ENCODE measurements at places on chromosomes 1 and 21. TPM values are rescaled to one million over a fixed set of nuclear protein-coding genes. Genes with fewer than 3 reads are reported as not detected.
A peak's percentile ranks its signal among the peaks of the same experiment; 100 is the strongest.

VCAM1 gene
- total RNA-seq = not detected

CCDC30 gene
- total RNA-seq = 1.8 TPM

MYBPH gene
- total RNA-seq = not detected

FMO4 gene
- total RNA-seq = 2.3 TPM

KLHDC7A gene
- total RNA-seq = 19.1 TPM

KRTAP13-2 gene
- not detected for total RNA-seq

RWDD3 gene
- total RNA-seq = 12.3 TPM

DNA sequence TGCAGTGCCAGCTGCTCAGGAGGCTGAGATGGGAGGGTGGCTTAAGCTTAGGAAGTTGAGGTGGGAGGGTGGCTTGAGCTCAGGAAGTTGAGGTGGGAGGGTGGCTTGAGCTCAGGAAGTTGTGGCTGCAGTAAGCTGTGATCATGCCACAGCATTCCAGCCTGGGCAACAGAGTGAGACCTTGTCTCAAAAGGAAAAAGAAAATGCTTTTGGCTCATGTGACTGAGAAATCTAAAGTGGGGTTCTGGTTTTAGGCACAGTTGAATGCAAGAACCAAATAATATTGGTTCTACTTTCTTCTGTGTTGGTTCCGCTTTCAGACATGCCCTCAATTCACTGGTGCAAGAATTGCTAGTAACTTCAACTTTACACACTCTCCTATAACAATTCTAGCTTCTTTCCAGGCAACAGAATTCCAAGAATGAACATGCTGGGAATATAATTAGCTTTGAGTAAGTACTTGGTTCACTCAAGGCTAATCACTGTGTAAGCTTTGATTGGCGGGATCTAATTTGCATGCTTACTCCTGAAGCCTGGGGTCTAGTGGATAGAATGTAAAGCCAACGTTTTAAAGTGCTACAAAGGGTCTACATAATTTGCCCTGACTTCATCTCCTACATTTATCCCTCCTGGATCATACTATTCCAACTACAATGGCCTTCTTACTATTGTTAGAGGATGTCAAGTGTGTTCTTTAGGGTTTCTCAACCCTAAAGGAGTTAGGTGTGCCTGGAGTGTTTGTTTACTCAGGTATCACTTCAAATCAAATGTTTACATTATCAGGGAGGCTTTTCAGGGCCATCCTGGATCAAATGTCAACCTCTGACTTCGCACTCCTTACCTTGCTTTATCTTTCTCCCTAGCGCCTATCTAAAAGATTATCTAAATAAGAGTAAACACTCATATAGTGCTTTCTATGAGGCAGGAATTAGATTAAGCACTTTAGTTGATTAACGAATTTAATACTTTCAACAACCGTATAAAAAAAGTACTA is 115.1 kb downstream of the SLC16A1 start:
- no peak for DNase-seq
- peaks cover 7% of the 10 kb centered on the region for H3K4me1 ChIP-seq
- no peak overlapping the region for H3K27ac ChIP-seq
- no peaks in the 10 kb centered on the region for H3K27me3 ChIP-seq
- H3K36me3 ChIP-seq = no peaks in the 10 kb centered on the region

DNA sequence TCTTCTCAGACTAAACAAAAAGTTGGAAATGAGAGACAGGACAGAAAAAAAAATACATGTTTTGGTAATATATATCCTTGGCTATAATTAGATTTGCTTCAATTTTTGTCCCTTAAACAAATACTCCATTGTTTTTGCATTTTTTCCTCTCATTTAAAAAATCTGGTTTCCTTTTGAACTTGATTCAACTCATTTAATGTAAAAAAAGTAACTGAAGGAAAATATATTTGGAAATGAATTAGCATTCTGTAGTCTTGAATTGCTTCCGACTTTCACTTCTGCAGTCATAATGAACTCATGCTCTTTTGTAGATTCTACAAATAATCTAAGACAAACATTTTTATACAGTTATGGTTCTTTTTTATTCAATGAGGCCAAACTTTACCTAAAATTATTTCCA is 309.1 kb downstream of the HMCN1 start:
- no peaks in the 10 kb centered on the region for H3K27me3 ChIP-seq
- no peak for DNase-seq
- H3K4me1 ChIP-seq = no peaks in the 10 kb centered on the region
- no peak overlapping the region for H3K4me3 ChIP-seq

- no peaks in the 10 kb centered on the region for H3K27me3 ChIP-seq
- no peak overlapping the region for H3K27ac ChIP-seq
Observed at GRCh38 chr1:113388017-113388620, 2.2 kb upstream of the MAGI3 start.

DNA sequence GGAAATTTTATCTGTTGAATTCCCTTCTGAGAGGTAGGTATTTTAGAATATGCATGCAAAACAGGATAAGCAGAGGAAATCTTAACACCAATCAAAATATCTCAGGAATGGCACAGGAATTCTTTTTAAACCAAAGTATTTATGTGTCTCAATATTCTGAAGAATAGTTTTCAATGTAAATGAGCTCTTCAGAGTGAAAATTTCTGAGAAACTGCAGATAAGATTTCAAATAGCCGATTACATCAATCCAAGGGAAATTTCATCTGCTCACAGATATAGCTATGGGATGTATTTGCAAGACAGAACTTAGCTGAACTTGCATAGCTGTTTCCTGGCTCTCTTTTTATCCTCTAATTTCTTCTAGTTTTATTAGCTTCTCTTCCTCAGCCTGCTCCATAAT is 209.5 kb downstream of the GRIK1 start:
- no peak overlapping the region for H3K27ac ChIP-seq
- H3K36me3 ChIP-seq = no peaks in the 10 kb centered on the region
- H3K4me3 ChIP-seq = no peak overlapping the region
- no peaks in the 10 kb centered on the region for H3K4me1 ChIP-seq

DNA sequence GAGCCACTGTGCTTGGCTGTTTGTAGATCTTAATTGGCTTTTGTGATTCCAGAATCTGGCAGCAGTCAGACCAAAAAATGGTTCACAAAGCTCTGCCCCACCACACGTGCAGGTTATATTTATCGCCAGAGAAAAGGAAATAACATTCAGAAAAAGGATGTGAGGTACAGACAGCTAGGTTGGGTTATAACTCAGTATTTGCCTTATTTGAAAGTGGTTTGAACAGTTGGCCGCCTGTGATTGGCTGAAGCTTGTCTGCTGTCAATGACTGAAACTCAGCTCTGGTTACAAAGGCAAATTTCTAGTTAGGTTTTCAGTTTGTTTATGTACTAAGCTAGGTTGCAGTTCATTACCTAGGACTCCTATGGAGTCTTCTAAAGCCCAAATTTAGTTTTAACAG is 9.6 kb downstream of the SH3BGR start:
- DNase-seq = no peak
- no peak overlapping the region for H3K27ac ChIP-seq
- H3K27me3 ChIP-seq = no peaks in the 10 kb centered on the region

DNA sequence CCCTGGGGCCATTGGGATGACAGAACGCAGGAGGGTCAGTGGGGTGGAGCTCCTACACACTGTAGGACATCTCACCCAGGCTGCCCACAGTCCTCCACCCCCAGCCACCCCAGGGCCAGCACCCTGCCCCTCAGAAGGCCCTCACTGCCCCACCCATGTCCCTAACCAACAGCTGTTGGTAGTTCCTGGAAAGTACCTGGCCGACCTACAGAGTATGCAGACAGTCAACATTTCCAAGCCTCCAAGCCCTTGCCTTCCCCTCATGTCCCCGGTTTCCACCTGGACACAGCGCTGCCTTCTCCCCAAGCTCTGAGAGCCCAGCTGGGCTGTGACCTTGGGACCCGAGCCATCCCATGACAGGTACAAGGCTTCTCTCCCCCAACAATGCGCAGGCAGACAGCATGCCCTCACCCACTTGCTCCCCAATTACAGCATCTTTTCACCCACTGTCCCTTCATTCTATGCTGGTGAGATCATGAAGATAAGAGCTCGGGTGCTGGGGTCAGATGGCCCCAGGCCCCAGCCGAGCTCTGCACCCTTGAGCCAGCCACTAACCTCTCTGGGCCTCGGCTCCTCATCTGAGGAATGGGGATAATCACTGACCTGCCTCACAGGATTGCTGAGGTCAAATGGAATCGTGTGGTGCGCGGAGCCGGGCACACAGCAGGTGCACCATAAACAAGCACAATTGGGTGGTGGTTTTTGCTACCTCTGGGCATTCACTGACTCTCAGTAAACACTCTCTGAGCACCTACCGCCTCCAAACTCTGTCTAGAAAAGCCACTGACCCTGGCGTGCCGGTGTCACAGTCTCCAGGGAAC is 11.2 kb downstream of the LAPTM5 start:
- H3K4me3 ChIP-seq = no peak overlapping the region
- H3K27me3 ChIP-seq = no peaks in the 10 kb centered on the region
- H3K36me3 ChIP-seq = no peaks in the 10 kb centered on the region
- H3K4me1 ChIP-seq = peaks cover 12% of the 10 kb centered on the region
- no peak for DNase-seq

DNA sequence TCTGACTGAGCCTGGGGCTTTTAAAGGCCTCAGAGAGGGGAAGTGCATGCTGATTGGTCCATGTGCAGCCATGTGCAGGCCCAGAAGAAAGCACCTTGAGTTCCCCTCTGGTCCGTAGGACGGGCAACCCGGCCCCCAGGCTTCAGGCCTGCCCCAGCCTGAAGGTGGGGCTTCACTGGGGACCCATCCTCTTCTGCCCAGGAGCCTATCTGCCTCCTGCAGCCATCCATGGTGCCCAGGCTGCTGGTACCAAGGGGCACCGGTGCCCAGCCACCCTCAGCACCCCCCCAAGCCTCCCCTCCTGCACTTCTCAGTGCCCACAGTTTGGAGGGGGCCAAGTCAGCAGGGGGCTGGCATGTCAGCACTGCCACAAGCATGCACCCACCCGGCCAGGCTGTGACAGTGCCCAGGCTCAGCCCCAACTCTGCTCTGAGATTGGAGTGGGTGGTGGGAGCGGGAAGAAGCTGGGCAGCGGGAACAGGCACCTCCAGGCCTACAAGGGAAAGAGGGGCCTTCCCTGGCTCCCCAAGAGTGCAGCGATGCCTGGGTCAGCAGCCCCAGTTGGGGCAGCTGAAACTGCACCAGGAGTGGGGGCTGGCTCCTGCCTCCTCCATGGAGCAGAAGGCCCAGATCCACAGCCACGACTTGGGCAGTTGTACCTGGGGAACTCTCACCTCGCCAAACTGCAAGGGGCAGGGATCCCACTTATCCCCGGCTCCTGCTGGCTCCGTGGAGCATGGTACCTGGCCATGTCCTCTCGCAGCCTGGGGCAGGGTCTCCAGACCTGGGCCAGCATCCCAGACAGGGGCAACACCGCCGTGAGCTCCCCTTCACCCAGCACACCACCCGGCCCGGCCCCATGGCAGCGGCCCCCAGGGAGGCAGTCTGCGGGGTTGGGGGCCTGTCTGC is 11.7 kb downstream of the COL6A2 start:
- H3K27ac ChIP-seq = no peak overlapping the region
- H3K36me3 ChIP-seq = no peaks in the 10 kb centered on the region
- no peak for DNase-seq
- H3K4me1 ChIP-seq = peaks cover 2% of the 10 kb centered on the region
- no peak overlapping the region for H3K4me3 ChIP-seq

DNA sequence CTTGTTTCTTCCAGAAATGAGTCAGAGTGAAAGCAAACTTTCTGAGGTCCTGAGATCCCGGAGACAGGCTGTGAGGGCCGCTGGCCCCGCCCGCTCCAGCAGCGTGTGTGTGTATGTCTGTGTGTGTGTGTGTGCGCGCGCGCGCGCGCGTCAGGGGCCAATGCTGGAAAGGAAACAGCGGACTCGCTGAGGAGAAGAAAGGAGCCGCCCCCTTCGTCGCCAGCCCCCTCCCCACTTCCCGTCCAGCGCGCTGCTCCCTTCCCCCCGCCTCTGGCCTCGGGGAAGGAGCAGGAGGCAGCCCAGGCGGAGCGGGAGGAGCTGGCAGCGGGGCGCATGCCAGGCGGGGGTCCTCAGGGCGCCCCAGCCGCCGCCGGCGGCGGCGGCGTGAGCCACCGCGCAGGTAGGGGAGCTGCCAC is at the start of gene DISC1:
Gene DISC1 (plus strand): TSS at position 256 of the 416 bp plus-strand sequence. CDS start 78 bp downstream, at position 334.
- peak; percentile 68 for DNase-seq
- peak within 1 kb of the TSS; percentile 79 for H3K4me3 ChIP-seq
- H3K27ac ChIP-seq = no peak within 1 kb of the TSS
- H3K4me1 ChIP-seq = no peaks in the 10 kb centered on the region
- H3K27me3 ChIP-seq = peaks cover 3% of the 10 kb centered on the region

DNA sequence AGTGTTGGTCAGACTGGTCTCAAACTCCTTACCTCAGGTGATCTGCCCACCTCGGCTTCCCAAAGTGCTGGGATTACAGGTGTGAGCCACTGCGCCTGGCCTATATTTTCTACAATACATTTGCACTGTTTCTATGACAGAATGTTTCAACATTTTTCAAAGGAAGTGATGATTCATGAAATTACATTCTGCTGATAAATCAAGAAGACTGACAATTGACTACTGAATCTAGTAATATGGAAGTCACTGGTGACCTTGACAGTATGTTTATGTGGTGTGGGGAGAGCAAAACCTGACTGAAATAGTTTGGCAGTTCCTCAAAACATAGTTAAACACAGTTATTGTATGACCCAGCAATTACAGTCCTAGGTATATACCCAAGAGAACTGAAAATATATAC is 18.1 kb downstream of the LRIF1 start:
- H3K4me1 ChIP-seq = no peaks in the 10 kb centered on the region
- H3K27ac ChIP-seq = no peak overlapping the region
- no peaks in the 10 kb centered on the region for H3K36me3 ChIP-seq
- no peaks in the 10 kb centered on the region for H3K27me3 ChIP-seq

DNA sequence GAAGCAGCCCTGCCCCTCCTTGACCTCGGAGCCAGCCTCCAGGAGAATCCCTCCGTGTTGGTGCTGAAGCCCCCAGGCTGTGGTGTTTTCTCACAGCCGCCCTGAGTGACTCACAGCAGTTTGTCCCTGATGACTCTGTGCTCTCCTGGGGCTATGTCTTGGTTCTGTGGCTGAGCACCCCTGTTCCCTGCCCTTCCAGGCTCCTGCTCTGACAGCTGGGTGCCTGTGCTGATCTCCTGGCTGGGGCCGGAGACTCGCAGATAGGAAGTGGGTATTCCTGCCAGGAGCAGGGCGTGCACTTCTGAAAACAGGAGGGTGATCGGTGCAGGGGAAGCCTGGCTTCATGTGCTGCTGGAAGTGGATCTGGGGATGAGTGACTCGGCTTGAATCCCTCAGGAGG is 34.5 kb downstream of the POFUT2 start:
- no peak for DNase-seq
- H3K4me3 ChIP-seq = no peak overlapping the region
- H3K27me3 ChIP-seq = no peaks in the 10 kb centered on the region
- H3K36me3 ChIP-seq = no peaks in the 10 kb centered on the region
- H3K4me1 ChIP-seq = no peaks in the 10 kb centered on the region

DNA sequence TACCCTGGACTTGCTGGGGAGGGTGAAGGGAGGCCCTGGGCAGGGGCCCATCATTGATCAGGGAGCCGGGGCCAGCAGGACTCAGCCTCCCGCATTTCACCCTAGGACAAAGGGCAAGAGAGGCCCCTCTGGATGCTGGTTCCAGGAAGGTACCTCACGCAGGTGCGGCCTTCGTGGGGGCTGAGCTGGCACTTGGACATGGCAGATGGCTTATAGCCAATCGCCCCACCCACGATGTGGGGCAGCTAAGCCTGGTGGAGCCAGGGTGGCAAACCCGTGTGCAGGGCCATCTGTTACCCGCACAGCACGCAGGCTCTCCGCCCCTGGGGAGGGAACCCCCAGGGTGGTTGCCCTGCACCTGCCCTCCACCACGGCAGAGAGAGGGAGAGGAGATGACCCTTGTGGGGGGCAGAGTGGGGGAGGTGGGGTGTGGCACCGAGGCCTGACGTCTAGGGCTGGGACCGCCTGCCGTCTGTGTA is 2.5 kb downstream of the TFF3 start:
- H3K27me3 ChIP-seq = peaks cover 7% of the 10 kb centered on the region
- no peak overlapping the region for H3K27ac ChIP-seq
- no peak for DNase-seq
- no peak overlapping the region for H3K4me3 ChIP-seq

GRCh38 chr1:36125129-36125991 is at the start of gene COL8A2:
COL8A2 (minus strand) TSS chr1:36125222; CDS start chr1:36100242, 24,980 bp downstream.
- H3K27me3 ChIP-seq = peaks cover 29% of the 10 kb centered on the region
- H3K27ac ChIP-seq = no peak within 1 kb of the TSS
- H3K4me1 ChIP-seq = peaks cover 5% of the 10 kb centered on the region
- peak within 1 kb of the TSS; percentile 29 for H3K4me3 ChIP-seq

Measured in H1 (cell line).